ENCODE measurements at places on chromosomes 5 and 9.

DNA sequence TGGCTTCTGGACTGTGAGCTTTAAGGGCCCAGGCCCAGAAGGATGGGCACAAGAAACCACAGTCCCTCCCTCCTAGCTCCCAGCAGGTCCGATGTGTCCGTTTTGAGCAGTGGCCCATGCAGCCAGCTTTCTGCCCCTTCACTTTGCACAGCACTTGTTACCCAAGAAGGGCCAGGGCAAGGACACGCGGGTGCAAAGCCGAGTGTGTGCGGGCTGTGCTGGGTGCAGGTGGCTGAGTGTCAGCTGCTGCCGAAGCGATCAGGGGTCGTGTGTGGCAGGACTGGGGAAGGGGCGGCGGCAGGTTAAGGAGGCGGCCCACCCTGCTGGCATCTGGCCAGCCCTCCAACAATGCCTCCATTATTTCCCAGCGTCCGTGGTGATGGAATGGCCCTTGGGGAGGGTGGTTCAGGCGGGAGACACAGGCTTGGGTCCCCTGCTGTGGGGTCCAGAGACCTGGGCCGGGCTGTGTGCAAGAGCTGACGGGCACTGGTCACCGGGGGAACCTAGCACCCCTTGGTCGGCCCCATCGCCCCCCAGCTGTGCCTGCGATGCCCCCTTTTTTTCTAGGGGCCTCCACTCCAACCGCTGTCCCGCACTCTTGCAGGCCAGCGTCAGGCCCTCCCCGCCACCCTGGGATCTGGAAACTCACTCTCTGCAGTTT is 653 bp downstream of the LHX3 start:
- no peak for DNase-seq

DNA sequence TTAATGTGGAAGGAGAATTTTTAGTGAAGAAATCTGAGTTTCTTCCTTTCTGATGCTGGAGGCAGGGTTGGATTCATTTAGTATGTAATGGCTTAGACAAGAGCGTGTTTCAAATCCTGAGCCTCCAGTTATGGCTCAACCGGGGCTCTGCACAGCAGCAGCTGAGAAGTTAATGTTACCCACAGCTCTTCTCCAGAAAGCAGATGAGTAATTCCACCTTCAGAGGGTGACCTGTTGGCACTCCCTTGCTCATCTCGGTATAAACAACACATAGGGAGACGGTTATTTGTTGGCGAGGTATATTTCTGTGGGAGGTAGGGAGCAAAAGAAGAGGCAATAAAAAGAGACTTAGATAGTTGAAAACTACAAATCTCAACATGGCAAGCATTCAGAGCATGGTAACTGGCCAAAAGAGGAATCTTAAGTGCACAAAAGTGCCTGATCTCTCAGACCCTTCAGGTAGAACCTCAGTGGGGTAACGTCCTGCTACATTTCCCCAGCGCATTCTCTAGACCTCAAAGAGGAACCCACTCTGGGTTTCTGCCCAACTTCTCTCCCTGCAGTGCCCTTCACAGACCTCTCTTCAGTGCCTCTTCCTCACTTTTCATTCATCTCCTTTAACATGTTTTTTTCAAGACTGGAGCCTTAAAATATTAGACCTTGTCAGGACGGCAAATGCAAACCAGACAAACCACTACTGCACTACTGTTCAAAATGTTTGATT is 417.5 kb upstream of the ADAMTSL1 start:
- no peak for DNase-seq

GRCh38 chr5:149153193-149153750 is 12.0 kb downstream of the ABLIM3 start:
- DNase-seq, result no peak

- no peak for DNase-seq
These were observed 550.8 kb downstream of the BNC2 start for GRCh38 chr9:16319646-16320045.

- DNase-seq, result no peak
These were observed 4.3 kb upstream of the IRX4 start for GRCh38 chr5:1886846-1887587.

- DNase-seq, result no peak
These were observed 33.3 kb downstream of the GLIS3 start for GRCh38 chr9:4266602-4267001.

Data from NCI-H1092 (cell line).